ENCODE measurements at places on chromosomes 4 and X.

- no peak for DNase-seq
Measured at GRCh38 chr4:13529128-13529919, 15.0 kb downstream of the NKX3-2 start.

DNA sequence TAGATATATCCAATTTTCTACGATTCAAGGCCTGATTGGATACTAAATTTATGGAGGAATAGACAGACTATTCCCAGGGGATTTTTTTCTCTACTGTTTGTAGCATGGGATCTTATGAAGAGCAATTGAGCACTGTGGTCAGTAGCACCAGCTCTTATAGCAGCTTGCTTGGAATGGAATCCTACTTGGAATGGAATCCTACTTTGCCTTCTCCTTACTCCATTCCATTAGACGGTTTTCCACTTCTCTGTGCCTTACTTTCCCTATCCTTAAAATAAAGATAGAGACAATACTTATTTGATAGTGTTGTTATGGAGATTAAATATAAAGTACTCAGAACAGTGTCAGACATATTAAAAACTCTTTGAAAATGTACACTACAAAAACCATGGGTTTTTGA, 133.5 kb downstream of the BTC start:
- no peak for DNase-seq

- no peak for DNase-seq
Measured at GRCh38 chrX:140507982-140508305, 3.1 kb upstream of the SOX3 start.

DNA sequence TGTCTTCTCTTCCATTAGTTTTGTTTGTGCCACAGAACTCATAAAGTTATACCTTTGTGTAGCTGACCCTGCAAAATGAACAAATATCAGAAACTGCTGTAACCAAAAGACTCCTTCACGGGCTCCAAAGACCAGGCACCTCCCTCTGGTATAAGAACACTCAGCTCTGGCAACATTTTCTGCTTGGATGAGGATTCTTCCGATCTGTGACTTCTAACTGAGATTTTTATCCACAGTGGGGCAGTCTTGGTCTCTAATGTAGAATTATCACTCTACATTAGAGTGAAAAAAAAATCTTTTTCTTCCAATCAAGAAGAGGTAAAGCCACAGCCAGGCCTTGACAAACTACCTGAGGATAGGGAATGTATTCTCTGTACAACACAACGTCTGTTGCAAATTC, 38.5 kb upstream of the PRSS48 start:
- DNase-seq = no peak

- DNase-seq = no peak
Measured at GRCh38 chr4:107993969-107994368, 4.3 kb downstream of the HADH start.

DNA sequence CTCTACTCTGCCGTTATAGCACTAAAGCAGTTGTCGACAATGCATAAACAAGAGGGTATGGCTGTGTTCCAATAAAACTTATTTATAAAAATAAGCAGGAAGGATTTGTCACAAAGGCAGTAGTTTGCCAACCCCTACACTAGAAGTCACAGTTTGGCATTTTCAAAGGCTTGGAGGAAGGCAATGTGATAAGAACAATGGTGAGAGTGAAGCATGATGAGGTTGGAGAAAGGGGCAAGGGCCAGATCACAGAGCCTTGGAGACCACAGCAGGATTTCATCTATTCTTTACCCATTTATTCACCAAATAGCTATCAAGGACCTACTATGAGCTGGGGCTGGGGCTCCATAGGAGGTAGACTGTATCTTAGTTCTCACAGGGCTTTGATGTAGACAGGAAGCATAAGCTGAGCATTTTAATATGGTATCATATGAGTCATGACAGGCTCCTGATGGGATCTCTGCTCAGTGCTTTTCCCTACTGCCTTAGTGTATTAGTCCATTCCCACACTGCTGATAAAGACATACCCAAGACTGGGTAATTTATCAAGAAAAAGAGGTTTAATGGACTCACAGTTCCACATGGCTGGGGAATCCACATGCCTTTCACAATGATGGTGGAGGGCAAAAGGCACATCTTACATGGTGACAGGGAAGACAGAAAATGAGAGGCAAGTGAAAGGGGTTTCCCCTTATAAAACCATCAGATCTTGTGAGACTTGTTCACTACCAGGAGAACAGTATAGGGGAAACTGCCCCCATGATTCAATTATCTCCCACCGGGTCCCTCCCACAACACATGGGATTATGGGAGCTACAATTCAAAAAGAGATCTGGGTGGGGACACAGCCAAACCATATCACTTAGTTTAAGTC, 58.9 kb downstream of the PPM1K start:
- DNase-seq = no peak

DNA sequence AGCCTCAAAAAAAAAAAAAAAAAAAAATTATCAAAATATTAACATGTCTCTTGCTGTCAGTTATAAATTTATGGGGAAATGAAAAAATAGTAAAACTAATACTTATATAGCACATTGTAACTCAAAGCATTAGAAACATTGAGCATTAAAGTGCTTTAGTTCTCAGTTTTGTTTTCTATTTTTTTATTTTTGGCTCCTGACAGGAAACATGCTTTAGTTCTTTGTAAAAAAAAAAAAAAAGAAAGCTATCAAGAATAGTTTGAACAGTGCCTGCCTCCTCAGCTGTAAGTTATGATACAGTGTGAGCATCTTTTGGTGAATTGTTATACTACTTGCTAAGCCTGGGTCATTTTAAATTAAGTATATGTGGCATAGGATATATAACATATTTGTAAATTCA, 5.1 kb upstream of the CENPC start:
- no peak for DNase-seq

DNA sequence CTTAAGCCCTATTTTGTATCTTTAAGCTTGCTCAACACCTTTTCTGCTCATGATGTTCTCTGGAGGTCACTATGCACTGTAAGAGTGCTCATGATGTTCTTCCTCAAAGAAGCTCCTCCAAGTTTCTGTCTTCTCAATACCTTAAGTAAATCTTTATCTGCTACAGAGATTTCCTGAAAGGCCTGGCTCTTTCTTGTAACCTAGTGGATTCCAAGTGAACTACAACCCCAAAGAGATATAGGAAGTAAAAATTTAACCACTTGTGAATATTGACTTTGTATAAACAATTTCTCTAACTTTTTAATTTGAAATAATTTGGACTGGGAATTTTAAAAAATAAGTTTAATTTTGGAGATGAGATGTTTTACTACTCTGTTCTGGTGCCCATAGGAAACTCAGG, 39.3 kb upstream of the XK start:
- DNase-seq = peak; percentile 4

GRCh38 chrX:119728487-119728886, 29.9 kb upstream of the SOWAHD start:
- DNase-seq = no peak

GRCh38 chrX:135652602-135653001, 60.8 kb upstream of the CT45A1 start:
- no peak for DNase-seq
